ENCODE measurements at places on chromosomes 16 and 17.
A peak's percentile ranks its signal among the peaks of the same experiment; 100 is the strongest.

GRCh38 chr16:1430759-1431496, at the start of gene PERCC1:
Gene PERCC1, plus strand, starts transcription at chr16:1431078. Its CDS starts 1,516 bp downstream, at chr16:1432594.
- no peak for DNase-seq

DNA sequence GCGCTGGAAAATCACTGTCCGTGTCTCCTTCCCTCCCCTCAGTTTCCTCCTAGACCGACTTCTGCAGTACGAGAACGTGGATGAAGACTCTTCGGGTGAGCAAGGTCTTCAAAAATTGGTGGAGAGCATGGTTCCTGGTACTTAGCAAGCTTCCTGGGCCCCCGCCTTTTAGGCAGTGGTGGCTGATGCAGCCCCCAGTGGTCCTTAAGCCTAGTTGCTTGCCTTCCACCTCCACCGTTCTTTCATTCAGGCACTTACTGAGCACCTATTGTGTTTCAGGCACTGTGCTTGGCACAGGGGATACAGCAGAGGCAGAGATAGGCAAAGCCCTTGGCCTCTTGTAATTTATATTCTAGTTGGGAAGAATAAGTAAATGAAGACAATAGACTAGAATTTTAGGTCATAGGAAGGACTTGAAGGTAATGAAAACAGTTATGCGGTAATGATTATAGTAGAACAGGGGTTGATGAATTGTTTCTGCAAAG, 767 bp downstream of the INO80E start:
- no peak for DNase-seq

DNA sequence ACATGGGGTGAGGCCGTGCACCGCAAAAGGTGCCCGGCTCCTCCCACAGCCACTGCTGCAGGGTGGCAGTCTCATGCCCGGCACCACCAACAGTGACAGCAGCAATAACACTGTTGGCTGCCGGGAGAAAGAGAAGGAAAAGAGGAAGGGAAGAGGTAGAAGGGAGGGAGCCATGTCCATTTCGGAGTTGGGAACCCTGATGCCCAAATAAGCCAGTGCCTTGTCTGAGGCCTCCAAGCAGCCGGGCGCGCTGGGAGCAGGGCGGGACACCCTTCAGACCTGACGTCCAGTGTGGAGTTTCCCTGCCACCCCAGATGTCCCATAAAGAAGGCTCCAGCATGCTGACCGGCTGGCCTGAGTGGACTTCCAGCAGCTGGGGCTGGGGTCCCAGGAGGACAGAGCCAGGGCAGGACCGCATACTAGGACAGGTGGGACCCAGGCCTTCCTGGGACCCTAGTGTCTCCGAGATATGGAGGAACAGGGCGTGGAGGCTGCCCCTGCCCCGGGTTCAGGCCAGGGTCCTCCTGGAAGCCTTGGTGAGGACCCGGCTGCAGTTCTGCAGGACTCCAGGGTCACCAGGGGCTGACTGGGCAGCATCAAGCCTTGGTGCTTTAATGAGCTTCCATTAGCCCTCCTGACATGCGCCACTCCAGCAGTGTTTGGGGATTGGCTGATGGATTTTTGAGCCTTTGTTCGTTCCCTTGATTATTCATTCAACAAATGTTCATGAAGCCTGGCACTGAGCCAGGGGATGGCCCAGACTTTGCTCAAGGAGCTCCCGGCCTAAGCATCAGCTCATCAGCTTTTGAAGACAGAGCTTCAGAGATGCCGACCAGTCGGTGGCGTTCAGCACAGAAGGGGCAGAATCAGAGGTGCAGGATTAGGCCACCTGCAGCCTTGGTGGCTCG, 223.6 kb upstream of the CIBAR2 start:
- no peak for DNase-seq

DNA sequence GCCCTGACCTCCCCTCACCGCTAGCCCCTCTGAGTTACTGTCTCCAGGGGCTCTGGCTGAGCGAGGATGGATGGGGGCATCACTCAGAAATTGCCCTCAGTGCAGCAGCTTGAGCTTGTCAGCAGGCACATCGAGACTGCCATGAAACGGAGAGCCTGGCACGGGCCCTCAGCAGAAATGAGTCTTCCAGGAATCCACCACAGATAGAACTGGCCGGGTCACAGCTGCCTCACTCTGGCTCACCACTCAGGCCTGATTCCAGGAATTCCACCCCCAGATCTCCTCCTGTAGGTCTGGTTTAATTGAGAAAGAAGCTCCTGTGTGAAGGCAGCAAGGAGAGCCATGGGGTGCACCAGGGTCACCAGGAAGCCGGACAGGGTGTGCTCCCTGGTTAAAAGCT, 85.5 kb downstream of the GSG1L start:
- no peak for DNase-seq

DNA sequence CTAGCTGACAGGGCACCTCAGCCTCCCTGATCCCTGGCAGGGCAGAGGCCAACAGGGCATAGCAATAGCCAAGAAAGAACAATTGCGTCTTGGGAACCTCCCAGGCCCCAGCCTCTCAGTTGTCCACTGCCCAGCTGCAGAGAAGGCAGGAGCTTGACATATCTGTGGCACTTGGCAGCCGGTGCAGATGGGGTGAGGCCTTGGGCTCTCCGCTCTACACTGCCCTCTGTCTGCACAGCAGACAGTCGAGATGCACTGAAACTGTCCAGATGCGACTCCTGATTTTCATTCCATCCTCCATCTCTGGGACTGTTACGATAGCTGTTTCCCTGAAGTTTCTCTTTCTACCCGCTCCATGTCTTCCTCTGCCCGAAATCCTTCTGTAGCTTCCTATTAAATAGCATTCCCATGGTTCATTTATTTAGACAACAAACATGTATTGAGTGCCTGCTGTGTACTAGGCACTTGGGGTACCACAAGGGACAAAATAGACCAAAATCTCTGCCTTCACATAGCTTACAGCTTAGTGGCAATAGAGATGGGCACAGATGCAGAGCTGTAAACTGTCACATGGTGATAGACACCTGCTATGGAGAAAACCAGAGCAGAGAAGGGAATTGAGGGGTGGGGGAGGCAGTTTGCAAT, 3.3 kb downstream of the POLR3E start:
- no peak for DNase-seq

DNA sequence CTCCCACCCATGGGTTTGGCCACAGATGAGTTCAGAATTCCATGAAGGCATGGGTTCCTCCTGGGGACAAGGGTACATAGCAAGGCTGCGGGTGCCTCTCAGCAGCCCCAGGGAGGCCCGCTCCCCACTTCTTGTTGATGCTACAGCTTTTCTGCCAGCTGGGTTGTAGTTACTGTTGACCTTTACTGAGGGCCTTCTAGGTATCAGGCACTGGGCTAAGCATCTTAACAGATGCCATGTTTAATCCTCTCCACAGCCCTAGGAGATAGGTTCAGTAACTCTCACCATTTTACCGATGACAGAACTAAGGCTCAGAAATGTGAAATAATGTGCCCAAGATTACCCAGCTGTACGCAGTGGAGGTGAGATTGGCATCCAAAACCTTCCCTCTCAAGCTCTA, 54.3 kb upstream of the DLX4 start:
- DNase-seq, result no peak

- no peak for DNase-seq
Measured at GRCh38 chr17:20995873-20996723, 46.7 kb downstream of the USP22 start.

GRCh38 chr17:47720754-47721533, 12.1 kb upstream of the TBX21 start:
- peak; percentile 91 for DNase-seq

DNA sequence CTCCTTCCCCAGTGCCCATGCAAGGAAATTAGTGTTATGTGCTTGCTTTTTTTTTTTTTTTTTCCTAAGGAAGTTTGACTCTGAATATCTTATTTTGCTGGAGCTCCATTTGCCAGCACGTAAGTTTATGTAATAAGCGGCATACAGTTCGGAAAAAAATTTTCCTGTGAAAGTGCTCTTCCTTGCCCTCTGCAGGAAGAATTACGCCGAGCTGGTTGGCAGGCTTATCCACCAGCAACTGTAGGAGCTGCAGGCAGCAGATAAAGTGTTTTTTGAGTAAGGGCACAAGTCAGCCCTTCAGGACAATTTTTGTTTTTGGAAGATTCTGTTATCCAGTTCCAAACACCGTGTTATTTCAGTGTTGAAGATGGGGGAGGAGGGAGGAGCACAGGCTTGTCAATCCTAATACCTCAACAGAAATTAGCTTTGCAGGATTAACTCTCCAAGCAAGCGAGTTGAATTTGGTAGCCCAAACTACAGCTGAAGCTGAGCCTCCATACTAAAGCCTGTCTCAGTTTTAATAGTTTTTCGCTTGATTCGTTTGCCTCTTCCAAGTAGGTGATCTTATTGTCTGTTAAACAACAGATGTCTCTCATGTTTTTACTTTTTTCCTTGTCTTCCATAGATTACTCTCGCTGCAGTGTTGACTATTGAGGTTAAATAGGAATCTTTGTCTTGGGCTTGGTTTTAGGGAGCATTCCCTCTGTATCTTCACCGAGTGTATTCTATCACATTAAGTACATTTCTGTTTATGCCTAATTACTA, 1.1 kb downstream of the SPECC1 start:
- DNase-seq, result no peak

DNA sequence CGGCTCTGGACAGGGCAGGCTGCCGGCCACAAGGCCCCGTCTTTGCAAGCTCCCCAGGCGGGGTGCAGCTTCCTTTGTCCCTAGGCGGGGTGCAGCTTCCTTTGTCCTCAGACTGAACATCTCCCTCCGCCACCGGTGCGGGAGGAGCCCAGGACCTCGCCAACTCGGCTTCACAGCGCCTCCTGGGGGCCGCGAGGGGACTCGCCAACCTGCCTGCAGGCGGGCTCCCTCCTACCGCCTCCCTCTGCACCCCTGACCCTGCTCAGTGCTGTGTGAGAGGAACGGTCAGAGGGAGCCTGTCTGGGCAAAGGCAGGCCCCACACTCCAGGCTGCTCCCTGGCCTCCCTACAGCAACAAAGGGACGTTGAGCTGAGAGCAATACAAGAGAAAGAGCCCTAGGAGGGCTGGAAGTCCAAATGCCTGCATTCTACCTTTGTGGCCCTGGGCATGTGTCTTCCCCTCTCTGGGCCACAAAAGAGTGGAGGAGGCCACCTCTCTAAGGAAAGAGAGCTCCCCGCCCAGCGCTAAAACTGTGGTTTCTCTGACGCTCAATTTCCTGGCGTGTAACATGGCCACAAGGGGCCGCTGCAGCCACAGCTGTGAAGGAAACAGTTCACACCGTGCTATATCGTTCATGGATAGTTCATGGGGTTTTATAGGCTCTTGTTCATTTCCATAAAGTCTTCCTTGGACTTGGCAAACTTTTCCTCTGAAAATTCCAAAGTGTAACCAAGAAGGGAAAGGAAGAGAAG, 20.9 kb upstream of the KRT19 start:
- peak; percentile 74 for DNase-seq

- no peak for DNase-seq
Measured at GRCh38 chr16:10575506-10576130, 4.8 kb downstream of the EMP2 start.

- no peak for DNase-seq
Measured at GRCh38 chr16:6682142-6682811, 650.4 kb upstream of the RBFOX1 start.

- no peak for DNase-seq
Measured at GRCh38 chr16:21611556-21612384, 12.4 kb downstream of the METTL9 start.

DNA sequence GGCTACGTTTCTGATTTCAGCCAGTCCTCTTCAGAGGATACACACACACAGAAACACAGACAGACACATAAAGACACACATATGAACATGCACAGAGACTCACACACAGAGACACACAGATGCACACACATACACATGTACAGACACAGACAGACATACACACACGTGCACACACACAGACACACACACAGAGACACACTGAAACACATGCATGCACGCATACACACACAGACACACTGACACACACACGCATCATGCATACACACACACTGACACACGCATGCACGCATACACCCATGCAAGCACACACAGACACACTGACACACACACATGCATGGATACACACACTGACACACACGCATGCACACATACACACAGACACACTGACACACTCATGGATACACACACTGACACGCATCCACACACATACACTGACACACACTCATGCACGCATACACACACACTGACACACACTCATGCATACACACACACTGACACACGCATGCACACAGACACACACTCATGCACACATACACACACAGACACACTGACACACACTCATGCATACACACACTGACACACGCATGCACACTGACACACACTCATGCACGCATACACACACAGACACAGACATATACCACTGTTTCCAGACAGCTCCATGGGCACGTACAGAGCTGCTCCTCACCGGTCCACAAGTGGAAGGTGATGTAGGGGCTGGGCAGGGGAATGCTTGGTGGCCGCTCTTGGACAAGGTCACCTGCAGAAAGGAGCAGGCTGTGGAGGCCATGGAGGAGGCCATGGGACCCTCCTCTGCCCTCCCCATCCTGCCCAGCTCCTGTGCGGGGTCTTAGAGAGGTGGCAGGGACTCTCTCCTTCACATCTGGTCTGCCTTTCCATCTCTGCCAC, 30.1 kb upstream of the MFSD6L start:
- DNase-seq, result no peak

- no peak for DNase-seq
Measured at GRCh38 chr16:48492133-48492532, 106.9 kb upstream of the SIAH1 start.

DNA sequence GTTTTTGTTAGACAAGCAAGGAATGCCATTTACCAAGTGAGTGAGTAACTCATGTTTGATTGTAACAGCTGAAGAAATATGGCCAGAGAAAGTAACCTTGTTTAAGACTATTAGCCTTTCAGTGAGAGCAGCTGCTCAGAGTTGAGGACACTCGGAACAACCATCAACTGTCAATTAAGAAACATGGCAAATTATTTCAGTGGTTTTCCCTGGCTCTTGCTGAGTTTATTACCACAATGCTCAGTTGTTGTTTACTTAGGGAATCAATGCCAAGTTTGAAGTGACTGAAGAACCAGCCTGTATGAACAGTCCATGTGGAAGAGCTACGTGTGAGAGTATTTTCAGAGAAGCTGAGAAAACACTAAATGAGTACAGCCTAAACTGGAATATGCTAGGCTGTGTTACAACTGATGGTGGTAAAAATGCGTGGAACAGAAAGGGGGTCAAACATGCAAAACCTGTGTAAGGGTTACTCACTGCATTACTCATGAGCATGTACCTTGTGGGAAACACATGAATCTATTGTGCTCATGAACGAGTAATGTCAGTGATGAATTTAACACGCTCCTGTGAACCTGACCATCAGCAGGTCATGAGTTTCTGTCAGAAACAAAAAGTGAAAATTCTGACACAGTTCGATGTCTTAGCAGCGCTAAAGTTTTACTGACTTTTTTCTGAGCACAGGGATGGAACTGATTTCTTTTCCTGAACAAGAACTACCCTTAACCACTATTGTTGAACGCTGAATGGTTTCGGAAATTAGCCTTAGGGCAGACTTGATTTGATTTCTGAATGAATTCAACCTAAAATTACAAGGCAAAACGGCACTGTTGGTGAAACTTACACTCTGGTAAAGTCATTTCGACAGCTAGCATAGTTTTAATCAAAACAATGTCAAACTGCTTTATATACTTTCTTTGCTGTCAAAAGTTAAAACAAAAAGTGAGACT, 33.5 kb downstream of the GNA13 start:
- no peak for DNase-seq

GRCh38 chr17:14268264-14268663, 31.6 kb upstream of the CDRT15 start:
- no peak for DNase-seq

Data from stimulated activated CD8-positive, alpha-beta memory T cell treated with anti-CD3 and anti-CD28 coated beads, Interleukin-4, amount 100 ng/mL, for 4 hours (primary cell).